CD4-positive, alpha-beta T cell treated with Interleukin-17A for 4 hours (primary cell): ENCODE measurements at places on chromosomes 11 and 22.

DNA sequence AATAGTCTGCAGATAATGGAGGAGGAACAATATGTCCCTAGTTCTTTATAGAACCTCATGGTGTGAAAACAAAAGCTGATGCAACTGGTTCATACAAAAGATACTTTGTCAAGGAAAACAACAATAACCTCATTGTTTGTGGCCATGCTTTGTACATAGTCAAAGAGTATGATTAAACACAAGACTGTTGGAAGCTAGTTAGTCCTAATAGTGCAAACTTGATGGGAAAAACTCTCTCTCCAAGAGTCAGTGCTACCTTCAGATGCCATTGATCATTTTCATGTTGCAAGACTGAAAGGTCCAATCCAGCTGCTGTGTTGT lies 20.1 kb upstream of the PLAAT2 start:
- no peak for DNase-seq

DNA sequence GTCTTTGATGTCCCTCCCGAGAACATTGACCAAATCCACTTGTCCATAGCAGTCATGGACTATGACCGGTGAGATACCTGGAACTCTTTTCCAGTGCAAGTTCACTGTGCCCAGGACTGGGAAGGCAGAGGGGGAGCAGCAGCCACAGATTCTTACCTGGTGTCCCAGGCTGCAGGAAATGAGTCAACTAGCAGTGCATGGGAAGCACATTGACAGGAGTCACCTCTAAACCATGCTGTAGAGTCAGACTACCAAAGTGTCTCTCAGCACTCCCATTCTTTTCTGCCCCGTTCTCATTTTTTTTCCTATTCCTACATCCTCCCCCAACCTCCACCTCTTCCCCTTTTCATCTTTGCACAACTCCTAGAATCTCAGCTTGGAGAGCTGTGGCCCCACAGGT lies 67.2 kb upstream of the OLFML1 start:
- DNase-seq, result no peak

DNA sequence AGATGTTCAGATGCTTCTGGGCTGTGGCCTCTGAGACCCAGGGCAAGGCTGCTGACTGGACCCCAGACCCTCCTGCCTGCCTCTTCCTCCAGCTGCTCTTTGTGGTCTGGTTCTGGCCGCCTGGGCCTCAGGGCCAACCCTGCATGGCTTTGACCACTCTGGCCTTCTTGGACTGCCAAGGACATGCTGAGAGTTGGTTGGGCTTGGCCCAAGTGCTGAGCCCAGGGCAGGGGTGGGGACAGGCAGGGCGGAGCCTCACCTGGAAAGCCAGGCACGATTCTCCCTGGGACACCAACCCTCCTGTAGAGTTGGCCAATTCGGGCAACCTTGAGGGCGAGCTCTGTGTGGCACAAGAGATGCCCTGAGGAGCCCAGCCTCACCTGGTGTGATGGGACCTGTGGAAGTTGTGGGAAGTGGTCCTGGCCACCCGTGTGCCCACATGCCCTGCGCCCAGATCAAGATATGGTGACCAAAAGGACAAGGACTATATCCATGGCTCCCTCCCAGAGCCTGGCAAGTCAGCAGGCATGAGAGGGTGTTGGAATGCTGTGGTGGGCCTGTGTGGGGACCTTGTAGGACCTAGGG lies 11.6 kb downstream of the TANGO2 start:
- DNase-seq, result no peak

DNA sequence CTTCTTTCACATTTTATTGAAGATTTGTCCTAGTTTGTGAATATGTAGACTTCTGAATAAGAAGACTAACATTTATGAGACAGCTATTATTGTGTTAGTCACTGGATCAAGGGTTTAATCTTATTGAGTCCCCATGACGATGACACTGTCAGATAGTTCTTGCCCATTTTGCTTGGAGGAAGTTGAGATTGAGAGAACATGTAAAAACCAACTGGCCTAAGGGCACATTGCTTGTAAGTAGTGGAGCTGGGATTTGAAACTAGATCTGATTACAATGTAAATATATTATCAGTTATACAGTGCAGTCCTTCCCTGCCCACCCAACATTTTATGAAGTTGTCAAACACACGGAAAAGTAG lies 134.7 kb downstream of the HIPK3 start:
- no peak for DNase-seq

DNA sequence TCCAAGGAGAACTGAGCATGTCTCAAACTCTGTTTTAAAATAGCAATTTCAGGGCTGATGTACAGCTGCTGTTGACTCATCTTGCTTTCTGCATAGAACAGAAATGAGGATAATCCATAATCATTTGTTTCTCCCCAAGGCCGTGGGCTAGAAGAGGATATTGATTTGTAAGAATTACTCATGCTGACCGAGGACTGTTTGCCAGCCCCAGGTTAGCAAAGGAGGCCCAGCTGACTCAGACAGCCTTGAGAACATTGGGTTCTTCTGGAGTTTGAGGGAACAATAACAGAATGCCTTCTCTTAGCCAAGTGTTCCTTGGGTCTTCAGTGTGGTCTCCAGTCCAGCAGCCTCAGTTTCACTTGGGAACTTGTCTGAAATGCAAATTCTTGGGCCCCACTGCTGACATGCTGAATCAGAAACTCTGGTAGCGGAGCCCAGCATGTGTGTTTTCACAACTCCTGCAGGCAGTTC lies 92.0 kb downstream of the ZC3H12C start:
- no peak for DNase-seq

GRCh38 chr11:18765554-18765953 lies 26.0 kb downstream of the PTPN5 start:
- DNase-seq, result no peak

GRCh38 chr11:76313913-76314740 lies 66.8 kb downstream of the THAP12 start:
- DNase-seq, result no peak
